Activated T-cell treated with anti-CD3 and anti-CD28 coated beads, Interleukin-2, amount 50 U/mL, for 1 hour (primary cell): ENCODE measurements at places on chromosomes 11 and 22.

- no peak for DNase-seq
Measured at GRCh38 chr11:86914865-86915519, 40.2 kb downstream of the FZD4 start.

- DNase-seq: no peak
Measured at GRCh38 chr22:24962094-24962493, 9.6 kb downstream of the KIAA1671 start.

- no peak for DNase-seq
Measured at GRCh38 chr11:104817973-104818372, 80.3 kb downstream of the CASP12 start.

- no peak for DNase-seq
Measured at GRCh38 chr22:17876306-17876831, 102.1 kb upstream of the BID start.

DNA sequence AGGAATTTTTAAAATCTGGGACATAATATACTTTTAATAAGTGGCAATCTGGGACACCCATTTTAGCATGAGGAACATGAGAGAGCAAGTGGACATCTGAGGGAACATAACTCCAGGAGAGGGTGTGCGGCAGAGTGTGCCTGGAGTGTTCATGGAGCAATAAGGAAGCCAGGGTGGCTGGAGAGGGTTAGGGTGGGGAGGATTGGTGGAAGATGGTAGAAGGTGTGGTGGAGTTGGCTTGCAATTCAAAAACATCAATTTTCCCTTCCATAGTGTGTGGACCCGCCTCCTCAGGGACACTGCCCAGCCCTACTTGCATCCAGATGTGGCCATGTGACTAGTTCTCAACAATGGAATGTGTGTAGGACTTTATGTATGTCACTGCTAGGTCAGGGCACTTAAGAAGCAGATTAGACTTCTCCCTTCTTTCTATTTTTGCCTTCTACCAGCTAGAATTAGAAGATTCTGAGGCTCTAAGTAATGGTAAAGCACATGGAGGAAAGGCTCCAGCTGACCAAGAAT, 4.4 kb upstream of the DENND5A start:
- no peak for DNase-seq
